ENCODE measurements at places on chromosomes 2 and 18.

DNA sequence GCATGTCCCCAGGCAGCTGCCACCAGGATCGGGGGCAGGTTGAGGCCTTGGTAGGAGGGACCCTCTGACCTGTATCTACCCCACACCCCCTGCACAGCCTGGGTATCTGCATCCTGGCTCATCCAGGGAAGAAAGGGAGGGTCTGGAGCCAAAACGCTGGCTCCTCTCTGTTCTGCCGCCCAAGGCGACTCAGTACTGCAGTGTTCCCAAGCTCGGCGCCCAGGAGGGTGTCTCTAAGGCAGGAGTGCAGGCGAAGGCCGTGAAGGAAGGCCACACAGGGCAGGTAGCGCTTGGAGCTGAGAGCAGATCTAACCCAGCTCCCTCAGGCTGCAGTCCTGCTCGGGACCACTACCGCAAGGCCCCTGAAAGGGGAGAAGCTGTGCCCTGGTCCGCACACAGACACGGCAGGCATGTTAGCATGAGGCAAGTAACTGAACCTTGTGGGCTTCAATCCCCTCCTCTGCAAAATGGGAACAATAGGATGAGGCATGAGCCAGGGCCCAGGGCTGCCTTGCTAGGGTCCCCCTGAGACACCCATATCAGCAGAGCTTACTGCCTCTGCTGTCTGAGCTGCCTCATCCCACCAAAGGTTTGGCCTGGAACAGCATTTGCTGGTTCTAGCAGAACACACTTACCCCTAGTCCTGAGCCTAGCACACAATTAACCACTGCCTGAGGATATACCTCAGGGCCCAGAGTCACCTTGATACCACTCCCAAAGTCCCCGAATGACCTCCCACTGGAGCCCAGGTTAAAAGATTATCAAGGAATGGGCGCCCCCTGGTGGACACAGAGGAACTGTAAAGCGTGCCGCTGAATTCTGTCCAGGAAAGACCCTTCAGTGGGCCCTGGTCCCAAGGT is 6.5 kb downstream of the PTMA start:
- peak; percentile 75 for DNase-seq

- peak; percentile 41 for DNase-seq
Measured at GRCh38 chr2:190996338-190996946, 17.5 kb downstream of the STAT1 start.

GRCh38 chr2:38634684-38635083 is 31.2 kb upstream of the GALM start:
- peak; percentile 75 for DNase-seq

- DNase-seq = no peak
Measured at GRCh38 chr2:9610781-9611548, 19.8 kb downstream of the YWHAQ start.

- DNase-seq = no peak
Measured at GRCh38 chr2:203361922-203362321, 33.7 kb downstream of the ABI2 start.

GRCh38 chr2:101344137-101344536 is 35.6 kb upstream of the RNF149 start:
- DNase-seq = no peak

GRCh38 chr2:150916467-150917396 is 344.9 kb downstream of the RBM43 start:
- no peak for DNase-seq

Measured in suppressor macrophage treated with lipopolysaccharide for 1 hour (primary cell).